Right renal cortex interstitium (tissue), 3 donors: ENCODE measurements at places on chromosomes 6 and 20. TPM values are rescaled to one million over a fixed set of nuclear protein-coding genes. Genes with fewer than 3 reads are reported as not detected.

Gene CTAGE9
- polyA plus RNA-seq, result not detected

Gene RSPH9
- 1.5 TPM for polyA plus RNA-seq

DNA sequence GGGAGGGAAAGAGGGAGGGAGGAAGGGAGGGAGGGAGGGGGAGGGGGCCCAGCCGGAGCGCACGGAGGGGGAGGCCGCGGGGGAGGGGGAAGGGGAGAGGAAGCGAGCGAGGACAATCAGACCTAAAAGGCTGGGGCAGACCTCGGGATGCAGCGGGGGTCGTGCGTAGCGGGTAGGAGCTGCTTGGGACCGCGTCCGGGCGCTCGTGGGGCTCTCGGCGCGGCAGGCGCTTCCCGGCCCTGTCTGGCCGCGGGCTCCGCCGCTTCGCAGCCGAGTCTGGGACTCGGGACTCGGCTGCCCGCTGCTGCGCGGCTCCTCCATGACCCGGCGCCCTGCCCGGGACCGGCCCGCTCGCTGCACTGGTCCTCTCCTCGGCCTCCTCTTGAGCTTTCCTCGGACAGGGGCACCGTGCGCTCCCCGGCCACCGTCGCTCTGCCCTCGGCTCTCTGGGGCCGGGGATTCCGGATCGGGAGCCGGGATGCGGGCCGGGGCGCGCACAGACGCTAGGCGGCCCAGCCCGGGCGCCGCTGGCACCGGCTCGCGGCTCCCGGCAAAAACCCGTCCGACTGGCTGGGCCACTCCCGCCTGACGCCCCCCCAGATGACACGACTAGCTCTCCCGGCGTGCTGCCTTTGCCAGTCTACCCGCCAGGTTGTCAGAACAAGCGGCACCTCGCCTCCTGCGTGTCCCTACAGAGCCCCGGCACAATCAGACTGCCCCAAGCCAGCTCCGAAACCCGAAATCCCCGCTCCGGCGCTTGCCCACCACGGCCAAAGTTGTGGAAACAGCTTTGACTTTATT, 2.2 kb downstream of the TFAP2A start:
- DNase-seq, result no peak

GRCh38 chr6:27156874-27157458, 90.5 kb upstream of the PRSS16 start:
- no peak for DNase-seq

- DNase-seq, result no peak
Observed at GRCh38 chr20:61882716-61883615, 182.7 kb downstream of the TAF4 start.

DNA sequence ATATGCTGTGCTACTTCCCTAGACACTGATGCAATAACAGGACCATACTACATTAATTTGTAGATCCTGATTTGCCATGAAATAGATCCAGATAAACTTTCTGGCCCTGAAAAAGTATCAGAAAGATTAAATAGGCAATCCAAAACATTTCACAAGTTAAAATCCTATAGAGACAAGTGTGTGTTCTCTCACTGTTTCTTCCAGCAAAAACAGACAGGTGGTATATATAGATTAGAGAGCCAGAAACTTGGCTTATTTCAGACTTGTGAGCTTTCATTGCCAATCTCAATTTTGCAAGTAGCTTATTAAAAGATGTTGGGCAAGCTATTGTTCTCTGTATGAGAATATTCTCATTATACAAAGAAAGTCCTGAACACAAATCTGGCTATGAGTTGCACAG, 289.1 kb upstream of the MANEA start:
- DNase-seq, result no peak
